NCI-H69 (cell line): ENCODE measurements at places on chromosomes 13 and 19.

GRCh38 chr13:39765801-39766463 is 110.5 kb downstream of the COG6 start:
- DNase-seq: peak; percentile 95

GRCh38 chr13:49278211-49278610 is 30.5 kb downstream of the CDADC1 start:
- no peak for DNase-seq

GRCh38 chr13:79003989-79004898 is 345.3 kb upstream of the OBI1 start:
- DNase-seq: no peak

DNA sequence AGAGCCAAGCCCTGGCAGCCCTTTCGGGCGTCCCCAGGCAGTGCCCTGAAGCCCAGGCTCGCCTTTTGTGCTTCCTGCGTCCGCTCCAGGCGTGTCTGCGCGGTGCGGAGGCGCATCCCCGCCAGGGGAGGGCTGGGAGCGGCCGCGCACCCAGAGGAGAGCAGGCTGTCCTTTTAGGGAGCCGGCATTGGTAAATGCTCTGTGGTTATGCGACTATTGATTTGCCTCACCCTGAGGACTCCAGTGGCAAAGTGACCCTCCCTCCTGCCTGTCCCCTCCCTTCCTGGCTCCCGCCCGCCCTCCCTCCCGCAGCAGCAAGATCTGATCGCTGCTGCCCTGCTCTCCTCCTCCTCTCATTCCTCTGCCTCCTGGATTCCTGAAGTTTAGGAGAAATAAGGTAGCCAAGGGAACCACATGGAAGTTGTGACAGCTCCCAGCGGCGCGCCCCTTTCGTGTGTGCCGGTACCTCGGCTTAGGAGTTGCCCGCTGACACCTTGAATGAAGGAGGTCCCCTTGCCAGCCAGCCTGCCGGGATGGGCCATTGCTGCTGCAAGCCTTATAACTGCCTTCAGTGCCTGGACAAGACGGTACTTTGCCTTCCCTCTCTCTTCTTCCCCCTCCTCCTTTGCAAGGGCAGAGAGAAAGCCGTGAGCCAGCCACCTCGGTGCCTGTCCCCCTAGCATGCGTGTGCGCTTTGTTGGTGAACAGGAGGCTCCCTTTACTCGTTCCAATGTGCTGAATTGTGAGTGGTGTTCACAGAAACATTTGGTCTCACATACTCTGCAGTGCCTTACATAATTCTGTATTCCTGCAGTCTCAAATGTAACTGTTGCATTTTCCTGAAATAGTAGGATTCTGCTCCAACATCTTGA is 166.9 kb downstream of the SLC7A1 start:
- DNase-seq: peak; percentile 36

GRCh38 chr13:101706651-101707050 is 254.2 kb downstream of the ITGBL1 start:
- peak; percentile 84 for DNase-seq

DNA sequence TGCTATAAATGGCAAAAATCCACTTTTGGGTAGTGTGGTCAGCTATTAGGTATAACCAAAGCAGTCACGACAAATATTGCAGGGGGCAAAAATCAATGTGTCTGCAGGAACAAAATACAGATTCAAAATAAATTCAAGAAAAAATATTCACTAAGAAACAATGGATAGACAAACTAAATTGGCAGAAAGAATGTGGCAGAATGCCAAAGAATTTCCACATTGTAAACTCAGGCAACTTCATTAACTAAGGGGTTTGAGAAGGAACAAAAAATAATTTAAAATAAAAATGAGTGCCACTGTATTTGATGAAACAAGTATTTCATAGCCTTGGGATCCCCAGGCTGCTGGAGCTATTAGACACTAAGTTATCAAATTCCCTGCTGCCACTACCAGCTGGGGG is 193.1 kb downstream of the VWA8 start:
- DNase-seq: peak; percentile 4

GRCh38 chr19:3821156-3821555 is 35.0 kb upstream of the MATK start:
- DNase-seq: peak; percentile 81

GRCh38 chr19:6108721-6109633 is 1.3 kb downstream of the RFX2 start:
- DNase-seq: peak; percentile 87

DNA sequence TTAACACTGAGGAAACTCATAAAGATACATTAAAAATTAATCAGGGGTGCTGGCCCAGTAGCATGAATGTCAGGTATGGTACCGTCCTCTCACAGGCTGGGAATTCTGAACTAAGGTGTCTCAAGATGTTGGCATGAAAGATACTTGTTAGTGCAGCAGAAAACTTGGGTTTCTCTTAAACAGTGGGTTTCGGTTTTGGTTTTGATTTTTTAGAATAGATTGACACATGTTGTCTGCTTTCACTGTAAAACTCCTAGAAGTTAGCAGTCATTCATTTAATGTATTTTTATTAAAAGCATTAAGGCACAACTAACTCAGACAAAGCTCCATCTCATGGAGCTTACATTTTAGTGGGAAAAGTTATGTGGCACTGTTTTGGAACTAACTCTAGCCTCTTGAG is 3.5 kb upstream of the OBI1 start:
- no peak for DNase-seq

DNA sequence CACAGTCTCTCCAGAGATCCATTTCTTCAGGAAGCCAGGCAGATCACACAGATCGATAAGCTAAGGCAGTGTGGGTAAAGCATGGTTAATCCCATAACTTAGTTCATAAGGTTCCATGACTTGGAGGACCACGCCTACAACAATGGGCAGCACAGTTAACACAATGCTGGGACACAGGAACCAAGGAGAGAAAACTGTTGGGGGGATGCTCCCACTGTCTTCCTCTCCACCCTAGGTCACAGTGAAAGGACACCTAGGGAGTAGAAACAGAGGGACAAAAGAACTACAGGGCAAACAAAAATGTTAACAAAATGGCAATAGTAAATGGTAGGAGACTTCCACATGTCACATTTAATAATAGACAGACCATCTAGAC is 20.8 kb upstream of the ZNF181 start:
- no peak for DNase-seq

DNA sequence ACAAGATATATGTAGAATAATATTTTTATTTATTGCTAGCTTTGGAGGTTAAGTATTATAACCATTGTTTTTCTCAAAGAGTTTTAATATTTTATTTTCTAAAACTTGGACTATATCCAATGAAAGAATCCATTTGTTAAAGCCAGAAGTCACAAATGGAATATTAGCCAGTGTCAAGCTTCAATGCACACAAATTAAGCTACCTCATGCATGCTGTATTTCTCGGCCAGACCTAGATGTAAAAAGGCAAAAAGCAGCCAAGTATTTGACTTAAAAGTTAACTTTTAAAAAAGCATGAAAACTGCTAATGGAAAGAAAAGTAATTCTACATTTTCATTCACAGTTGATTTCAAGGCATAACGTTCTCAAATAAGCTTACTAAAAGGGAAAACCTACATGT is 160.0 kb upstream of the ATXN8OS start:
- peak; percentile 31 for DNase-seq

DNA sequence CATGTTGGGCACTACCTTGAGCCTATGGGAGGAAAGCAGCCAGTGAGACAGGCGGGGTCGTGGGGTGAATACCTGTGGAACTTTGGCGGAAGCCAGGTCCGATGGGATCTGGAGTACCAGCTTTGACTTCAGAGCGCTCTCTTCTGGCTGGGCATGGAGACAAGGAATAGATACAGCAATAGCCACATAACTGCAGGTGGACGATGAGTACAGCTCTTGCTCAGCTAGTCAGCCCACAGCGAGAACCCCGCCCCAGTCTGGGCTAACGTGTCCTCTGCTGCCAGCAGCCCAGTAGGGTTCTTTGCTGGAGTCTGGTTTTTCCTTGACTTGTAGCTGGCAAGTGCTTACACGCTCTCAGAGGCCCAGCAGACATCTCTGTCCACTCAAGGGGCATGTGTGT is 83.4 kb downstream of the SIPA1L3 start:
- no peak for DNase-seq

DNA sequence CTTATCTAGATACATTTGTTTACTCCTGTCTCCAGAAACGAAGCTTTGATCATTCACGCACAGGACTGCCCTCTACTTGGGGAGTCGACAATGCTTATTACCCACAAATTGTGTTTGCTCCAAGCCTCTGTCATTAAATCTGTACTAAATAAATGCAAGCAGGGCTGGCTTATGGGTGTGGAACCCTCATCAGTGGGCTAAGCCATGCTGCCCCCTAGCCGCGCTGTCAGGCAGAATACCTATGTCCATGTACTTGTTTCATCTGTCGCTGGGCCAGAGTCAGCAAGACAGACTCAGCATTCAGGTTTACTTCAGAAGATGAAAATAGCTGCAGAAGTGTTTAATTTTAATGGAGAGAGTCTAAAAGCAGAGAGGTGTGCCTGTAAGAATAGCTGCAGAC is 110.0 kb upstream of the PRR20A start:
- no peak for DNase-seq

- DNase-seq: peak; percentile 74
Measured at GRCh38 chr19:41995959-41996797, 2.1 kb upstream of the ATP1A3 start.

DNA sequence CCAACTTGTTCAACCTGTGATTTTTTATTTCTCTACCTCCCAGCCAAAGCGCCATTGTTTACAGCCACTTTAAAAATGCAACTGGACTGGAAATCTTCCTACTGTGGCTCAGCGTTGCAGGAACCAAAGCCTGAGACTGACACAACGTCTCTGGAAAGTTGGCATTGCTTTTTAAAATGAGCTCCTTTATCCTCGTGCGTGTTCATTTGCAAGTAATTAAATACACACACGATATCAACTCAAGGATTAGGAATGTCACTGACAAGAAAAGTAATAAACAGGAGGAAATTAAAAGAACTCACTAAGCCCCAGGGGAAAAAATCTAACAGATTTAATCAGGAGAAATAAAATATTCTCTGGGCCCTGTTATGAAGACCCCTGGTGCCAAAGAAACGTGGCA is 184.6 kb upstream of the IRS2 start:
- no peak for DNase-seq

DNA sequence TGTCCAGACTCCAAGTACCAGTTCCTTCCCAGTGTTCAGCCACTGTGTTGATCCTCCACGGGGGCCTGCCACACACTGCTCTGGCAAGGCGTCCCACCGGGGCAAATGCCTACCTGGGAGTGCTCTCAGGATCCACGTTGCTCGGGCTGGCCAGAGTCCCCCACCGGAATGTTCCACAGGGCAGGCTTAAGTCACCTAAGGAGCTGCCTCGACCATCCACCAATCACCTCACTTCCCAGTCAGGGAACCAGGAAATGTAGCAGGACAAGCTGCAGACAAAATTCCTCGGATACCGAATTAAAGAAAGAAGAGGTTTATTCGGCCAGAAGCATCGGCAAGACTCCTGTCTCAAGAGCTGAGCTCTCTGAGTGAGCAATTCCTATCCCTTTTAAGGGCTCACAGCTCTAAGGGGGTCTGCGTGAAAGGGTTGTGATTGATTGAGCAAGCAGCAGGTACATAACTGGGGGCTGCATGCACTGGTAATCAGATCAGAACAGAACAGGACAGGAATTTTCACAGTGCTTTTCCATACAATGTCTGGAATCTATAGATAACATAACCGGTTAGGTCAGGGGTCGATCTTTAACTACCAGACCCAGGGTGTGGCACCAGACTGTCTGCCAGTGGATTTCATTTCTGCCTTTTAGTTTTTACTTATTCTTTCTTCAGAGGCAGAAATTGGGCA is 56.9 kb upstream of the EDNRB start:
- no peak for DNase-seq
